ENCODE measurements at places on chromosomes 6 and 20. TPM values are rescaled to one million over a fixed set of nuclear protein-coding genes. Genes with fewer than 3 reads are reported as not detected.
A peak's percentile ranks its signal among the peaks of the same experiment; 100 is the strongest.

DNA sequence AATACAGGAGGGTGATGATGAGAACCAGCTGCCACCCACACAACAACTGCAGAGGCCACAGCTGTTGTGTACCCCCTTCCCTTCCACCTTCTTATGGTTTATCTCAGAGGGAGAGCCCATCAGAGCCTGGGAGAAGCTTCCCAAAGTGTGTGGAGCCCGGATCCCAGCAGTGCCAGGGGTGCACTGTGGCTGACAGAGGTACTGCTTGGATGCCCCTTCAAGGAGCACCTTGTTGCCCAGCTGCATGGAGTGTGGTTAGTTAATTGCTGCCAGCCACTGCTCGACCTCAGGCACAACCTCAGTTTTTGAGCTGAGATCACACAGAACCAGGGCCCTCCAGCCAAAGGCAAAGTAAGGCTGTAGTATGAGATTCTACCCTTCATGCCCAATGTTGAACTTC, 13.0 kb downstream of the PI3 start:
- no peak for DNase-seq

GRCh38 chr6:100517106-100517505, 52.4 kb upstream of the SIM1 start:
- no peak for DNase-seq

- DNase-seq, result no peak
Observed at GRCh38 chr6:162854734-162855191, 127.0 kb downstream of the PACRG start.

DNA sequence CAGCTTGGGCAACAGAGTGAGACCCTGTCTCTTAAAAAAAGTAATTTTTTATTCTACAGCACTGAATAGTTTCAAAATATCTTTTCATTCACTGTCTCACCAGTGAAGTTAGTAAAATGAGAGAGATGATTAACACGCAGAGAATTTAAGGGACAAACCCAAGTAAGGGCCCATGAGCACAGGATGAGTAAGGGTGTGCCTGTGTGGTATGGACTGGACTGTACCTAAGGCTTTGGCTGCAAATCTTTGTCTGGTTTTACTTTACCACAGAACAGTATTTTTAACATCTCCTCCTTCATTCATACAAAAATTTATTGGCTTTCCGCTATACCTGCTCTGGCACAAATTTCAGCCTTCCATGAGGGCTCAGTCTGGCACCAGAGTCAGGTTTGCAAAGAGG, 433.3 kb downstream of the UTRN start:
- DNase-seq, result peak; percentile 22

DNA sequence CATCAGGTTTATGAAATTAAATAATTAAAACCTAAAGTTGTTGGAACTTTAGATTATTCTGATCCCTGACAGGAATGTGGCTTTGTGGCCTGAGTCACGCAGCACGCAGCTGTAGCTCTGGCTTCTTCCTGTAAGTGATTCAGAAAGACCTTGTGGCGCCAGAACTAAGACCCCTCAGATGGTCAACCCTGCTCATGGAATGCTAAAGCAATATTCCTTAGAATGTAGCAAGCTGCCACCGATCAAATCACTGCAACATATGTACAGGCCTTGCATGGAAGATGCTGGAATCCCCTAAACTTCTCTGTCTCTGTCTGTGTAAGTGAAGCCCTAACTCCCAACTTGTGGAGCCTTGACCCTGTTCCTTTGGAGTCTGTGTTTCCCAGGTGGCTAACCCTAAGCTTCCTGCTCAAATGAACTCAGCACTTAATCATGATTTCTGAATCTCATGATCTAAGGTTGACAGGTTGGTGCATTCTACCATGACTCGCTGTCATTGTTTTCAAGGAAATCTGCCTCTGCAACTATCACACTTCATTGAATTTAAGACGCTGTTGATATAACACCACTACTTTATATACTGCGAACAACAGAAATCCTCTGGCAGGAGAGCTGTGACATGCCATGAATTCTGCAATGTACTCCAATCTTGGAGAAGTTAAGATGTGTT, 111.2 kb upstream of the CST7 start:
- DNase-seq, result no peak

DNA sequence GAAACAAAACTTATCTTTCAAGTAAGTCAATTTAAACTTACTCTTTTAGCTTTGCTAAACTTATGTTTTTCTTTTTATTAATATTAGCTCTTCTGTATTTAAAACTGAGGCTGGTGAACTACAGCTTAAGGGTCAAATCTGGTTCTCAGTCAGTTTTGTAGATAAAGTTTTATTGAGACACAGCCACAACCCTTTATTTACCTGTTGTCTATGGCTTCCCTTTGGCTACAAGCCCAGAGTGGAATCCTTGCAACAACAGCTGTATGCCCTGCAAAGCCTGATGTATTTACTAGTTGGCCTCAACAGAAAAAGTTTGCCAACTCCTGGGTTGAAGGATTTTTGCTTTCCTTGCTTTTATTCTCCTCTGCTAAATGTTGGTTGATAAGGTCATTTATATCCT, 491.4 kb upstream of the RNF217 start:
- peak; percentile 8 for DNase-seq

DNA sequence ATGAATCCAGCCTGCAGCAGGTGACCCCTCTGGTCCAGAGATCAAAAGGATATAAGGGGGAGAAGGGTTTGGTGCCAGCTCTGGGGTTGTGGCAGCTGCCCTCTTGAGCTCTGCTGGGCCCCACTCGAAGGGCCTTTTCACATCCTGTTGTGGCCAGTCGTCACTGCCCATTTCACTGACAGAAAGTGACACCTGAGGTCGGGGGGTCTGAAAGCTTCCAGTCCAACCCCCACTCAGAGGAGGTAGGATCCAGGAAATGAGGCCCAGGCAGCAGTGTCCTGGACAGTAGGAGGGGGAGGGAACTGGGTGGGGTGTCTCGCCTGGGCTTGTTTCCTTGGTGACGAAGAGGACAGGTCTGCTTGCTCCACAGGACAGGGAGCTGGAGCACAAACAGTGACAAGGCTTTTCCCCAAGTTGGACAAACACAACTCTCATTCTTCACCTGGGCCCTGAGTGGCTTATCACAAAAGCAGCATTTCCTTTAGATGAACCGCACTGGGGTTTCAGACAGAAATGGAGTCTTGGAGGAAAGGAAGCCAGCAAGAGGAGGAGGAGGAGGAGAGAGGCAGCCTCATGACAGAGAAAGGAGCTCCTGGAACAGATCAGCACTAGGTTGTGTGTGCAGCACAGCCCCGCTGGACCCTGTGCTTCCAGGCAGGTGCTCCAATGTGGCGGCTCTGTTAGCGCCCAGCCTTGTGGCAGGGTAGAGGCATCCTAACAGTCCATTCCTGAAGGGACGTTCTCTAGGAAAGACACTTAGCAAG, 11.0 kb downstream of the FRS3 start:
- no peak for DNase-seq

- DNase-seq, result no peak
Observed at GRCh38 chr6:56649053-56649769, 6.5 kb upstream of the DST start.

DNA sequence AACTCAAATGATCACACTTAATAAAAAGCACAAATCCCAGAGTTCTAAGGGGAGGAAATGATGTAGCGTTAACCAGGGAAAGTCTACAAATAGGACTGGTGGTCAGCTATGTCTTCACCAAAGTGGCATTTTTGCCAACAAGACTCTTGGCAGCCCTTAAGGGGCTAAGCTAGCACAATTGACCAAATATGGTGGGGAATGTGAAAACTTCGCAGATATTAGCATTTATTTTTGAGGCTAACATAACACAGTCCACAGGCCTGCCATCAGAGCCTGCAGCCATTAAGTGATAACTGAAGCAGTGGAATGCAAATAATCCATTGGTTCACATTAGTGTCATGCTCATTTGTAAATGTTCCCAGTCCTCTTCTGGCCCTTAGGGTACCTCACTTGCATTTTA, 274.6 kb downstream of the FOXC1 start:
- DNase-seq, result no peak

DNA sequence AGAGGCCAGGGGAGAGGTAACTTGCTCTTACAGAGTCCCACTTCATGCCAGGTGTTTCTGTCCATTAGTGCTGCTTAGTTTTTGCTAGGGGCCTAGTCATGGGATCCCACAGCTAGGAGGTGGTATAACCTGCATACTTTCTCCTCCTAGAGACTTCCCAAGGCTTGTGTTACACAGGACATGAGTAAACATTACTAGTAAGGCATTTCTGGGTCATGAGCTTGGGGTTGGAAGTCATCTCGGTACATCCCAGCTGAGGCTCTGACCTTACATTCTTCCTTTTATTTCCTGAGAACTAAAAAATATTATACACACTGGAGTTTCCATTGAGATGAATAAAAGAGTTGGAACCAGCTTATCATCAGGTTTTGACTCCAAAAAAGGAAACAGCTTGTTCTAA, 20.9 kb upstream of the PNPLA1 start:
- no peak for DNase-seq

DNA sequence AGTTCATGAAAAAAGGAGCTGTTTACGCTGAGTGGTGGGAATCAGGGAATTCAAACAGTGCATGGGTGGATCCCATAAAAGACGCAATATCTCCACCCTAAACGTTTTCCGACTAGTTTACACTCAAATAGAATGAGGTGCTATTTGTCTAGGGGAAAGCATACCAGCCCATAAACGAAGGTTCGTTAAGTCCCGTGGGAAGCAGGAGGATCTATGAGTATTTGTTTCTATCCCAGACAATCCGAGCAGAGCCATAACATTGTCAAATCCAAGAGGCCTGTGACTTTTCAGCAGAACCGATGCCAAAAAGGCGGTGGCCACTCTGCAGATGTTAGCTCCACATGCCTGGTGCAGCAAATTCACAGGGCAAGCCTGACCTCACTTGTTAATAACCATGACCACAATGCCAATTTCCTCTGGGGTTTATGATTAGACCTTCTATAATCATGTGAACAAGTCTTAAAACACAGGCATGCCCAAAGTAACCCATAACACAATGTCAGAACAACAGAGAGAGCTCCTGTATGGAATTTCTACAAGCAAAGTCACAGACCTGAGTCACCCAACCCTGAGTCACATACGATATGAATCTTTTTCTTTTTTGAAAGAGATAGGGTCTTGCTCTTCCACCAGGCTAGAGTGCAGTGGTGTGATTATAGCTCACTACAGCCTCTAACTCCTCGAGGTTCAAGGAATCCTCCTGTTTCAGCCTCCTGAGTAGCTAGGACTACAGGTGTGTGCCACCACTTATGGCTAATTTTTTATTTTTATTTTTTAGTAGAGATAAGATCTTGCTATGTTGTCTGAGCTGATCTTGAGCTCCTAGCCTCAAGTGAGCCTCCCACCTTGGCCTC, 123.3 kb downstream of the KIF13A start:
- DNase-seq, result peak; percentile 65

GRCh38 chr6:139765825-139766285, 391.4 kb upstream of the CITED2 start:
- DNase-seq, result peak; percentile 31

DNA sequence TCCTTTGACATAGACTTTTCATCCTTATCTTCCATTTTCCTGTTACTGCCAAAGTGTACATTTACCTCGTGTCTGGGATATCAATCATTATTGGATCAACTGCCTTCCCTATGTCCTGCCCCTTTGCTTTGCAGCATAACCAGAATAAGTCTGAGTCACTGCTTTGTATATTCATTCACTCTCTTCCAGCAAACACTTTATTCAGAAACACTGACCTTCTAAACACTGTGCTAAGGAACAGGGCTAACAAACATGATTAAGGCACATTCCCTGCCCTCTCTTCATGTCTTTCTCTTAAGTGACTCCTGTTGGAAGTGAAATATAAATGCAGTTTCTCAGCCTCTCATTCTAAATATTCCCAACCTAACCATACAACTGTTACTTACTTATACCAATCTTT, 66.9 kb downstream of the COL19A1 start:
- no peak for DNase-seq

DNA sequence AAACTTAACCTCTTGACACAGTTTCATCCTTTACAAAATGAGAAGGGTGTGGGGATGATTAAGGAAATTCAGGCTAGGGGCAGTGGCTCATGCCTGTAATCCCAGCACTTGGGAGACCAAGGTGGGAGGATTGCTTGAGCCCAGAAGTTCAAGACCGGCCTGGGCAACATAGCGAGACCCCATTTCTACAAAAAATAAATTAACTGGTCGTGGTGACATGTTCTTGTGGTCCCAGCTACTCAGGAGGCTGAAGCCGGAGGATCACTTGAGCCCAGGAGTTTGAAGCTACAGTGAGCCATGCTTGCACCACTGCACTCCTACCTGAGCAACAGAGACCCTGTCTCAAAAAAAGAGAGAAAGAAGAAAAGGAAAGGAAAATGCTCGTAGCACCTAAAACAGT, 9.0 kb downstream of the ZSWIM3 start:
- DNase-seq, result no peak

GRCh38 chr6:107534571-107535141, 44.7 kb downstream of the SOBP start:
- DNase-seq, result no peak

GRCh38 chr6:6679633-6680032, 91.1 kb downstream of the LY86 start:
- no peak for DNase-seq

- DNase-seq, result no peak
Observed at GRCh38 chr20:47481330-47482216, 20.1 kb upstream of the NCOA3 start.

DNA sequence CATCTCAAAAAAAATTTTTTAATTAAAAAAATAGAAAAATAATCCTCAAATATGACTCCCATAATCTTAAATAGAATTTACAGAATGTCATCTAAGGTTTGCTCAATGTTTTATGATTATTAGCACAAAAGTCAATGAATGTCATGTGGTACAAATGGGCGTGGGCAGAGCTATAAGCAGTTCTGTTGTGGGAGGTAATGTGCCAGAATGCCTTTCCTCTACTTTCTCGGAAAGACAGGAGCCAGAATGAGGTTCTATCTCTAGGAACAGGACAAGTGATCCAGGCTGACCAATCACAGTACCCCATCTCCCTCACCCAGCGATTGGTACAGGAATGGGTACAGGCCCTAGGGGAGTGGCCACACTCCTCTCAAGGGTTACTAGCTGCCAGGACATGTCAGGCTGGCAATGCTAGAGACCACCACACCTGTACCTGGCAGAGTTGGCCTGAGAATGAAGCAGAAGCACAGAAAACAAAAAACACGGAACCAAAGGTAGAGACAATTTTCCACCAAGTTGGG, 15.1 kb downstream of the RALGAPA2 start:
- DNase-seq, result no peak

GRCh38 chr6:39377539-39377950, 55.0 kb upstream of the KCNK16 start:
- DNase-seq, result peak; percentile 73

RPP21 gene
- total RNA-seq, result 63.0 TPM

LY6G5C gene
- 0.64 TPM for total RNA-seq

PAK5 gene
- total RNA-seq, result not detected

SEMG1 gene
- not detected for total RNA-seq

VTA1 gene
- 42.9 TPM for total RNA-seq

BPIFB4 gene
- not detected for total RNA-seq

JPH2 gene
- total RNA-seq, result 11.1 TPM

ETV7 gene
- 0.20 TPM for total RNA-seq

PROCR gene
- 34.6 TPM for total RNA-seq

TIAM2 gene
- 4.8 TPM for total RNA-seq

FERMT1 gene
- total RNA-seq, result 25.5 TPM
